ENCODE measurements at places on chromosomes 2 and 18.

GRCh38 chr18:43855376-43855775 is 578.1 kb upstream of the SYT4 start:
- no peak for DNase-seq

GRCh38 chr2:1455466-1455865 is 42.2 kb downstream of the TPO start:
- no peak for DNase-seq

DNA sequence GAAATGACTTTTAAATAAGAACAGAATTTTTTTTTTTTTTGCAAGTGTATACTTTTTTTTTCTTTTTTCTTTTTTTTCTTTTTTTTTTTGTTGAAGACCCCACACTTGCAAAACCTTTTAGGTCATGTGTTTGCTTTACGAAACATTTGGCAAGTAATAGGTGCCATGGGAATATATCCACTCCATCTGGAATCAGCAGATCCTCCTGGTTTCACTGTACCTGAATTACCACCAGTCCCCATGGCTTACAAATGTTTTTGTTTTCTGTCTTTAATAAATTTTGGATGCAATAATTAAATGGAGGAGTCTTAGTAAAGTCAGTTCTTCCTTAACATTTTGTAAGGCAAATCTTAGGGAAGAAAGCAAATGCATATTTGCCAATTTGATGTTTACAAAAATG is 559.7 kb upstream of the ZEB2 start:
- no peak for DNase-seq

GRCh38 chr2:218262237-218262600 is 1.4 kb downstream of the GPBAR1 start:
- DNase-seq, result no peak

DNA sequence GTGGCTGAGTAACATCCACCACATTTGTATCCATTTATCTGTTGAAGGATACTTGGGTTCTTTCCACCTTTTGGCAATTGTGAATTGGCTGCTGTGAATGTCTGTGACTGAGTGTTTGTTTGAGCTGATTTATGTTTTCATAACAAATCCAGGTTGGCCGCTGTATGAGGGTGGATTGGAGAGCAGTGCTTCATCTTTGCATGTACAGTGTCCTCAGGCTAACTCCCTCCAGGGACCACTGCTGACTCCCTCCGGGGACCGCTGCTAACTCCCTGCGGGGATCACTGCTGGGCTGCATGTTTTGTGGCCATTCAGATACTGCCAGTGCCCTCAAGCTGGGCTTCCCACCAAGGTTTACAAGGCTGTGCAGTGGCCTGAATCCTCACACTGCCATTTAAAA is 10.2 kb downstream of the BOK start:
- DNase-seq, result no peak

DNA sequence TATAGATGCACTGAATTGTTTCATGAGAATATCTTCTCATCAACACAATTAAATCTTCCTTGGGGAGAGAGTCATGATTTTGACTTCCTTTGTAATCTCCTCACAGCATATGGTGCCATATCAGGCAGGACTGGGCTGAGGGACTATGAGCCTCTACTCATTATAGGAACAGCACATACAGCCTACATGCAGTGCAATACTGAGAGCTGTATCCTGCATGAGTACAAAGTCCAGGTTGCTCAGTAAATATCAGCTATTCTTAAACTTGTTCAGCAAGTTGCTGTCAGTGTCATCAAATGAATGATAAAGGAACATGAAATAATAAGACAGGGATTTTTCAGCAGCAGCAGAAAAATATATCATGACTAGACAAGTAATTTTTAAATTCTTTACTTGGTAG is 10.8 kb downstream of the DLGAP1 start:
- peak; percentile 26 for DNase-seq

- no peak for DNase-seq
Measured at GRCh38 chr2:210839034-210839433, 282.6 kb downstream of the CPS1 start.

DNA sequence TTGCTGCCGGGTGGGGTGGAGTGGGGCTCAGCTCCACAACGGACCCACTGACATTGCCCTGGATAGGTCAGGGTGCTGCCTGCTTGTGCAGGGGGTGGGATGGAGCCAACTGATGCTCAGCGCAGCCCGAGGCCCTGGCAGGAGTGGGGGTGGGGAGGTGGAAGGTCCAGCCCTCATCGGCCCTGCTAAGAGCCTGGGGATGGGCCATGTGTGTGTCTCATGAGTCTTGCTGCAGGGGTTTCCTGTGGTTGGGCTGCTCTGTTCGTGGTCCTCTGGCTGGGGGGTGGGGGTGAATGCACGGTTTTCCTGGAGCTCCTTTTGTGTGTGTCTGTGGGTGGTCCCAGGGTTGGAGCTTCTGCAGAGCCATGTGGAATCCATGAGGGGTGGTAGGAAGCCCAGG is 39.4 kb upstream of the GALR1 start:
- no peak for DNase-seq

DNA sequence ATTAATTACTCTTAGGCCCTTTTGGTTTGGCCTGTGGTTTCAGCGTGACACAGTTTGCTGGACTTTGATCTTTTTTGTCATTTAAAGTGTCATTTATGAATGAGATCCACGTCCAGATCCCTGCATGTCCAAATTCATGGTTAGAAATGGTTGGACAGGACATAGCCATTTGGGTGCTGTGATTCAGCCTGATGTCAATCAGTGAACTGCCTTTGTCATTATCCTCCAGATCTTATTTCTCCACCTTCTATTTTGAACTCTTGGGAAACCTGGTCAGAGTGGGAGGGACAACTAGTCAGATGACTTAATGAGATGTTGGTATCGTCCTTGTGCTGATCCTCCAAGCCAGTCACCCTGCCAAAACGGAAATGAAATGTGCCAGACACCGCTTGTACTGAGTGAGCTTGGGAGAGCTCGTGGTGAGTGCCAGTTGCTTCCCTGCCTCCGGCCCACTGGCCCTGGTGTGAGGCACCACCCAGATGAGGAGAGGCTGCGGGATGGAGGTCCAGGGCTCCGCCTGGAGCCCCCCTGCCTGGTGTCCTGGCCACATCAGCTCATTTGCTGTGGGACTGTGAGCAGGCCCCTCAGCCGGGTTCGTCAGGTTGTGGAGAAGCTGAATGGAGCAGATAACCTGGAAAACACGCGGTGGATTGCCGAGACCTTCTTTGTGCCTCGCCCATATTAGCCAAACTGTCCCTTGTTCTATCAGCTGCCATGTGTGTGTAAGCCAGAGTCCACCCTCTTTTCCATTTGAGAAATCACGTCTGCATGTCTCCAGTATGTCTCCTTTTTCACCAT is 70.1 kb downstream of the DGKD start:
- no peak for DNase-seq

DNA sequence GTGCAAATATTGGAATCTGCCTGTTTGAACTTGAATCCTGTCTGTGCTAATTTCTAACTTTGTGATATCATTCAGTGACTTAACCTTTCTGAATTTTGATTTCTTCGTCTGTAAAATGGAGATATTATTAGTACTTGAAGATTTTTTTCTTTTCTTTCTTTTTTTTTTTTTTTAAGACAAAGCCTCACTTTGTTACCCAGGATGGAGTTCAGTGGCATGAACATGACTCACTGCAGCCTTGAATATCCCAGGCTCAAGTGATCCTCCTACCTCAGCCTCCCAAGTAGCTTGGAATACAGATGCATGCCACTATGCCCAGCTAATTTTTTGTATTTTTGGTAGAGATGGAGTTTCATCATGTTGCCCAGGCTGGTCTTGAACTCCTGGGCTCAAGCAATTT is 28.3 kb downstream of the ACTR3 start:
- no peak for DNase-seq

Data from NCI-H526 treated with DMSO at 0.1 percent for 48 hours (cell line).